ENCODE measurements at places on chromosomes 5 and 9.

DNA sequence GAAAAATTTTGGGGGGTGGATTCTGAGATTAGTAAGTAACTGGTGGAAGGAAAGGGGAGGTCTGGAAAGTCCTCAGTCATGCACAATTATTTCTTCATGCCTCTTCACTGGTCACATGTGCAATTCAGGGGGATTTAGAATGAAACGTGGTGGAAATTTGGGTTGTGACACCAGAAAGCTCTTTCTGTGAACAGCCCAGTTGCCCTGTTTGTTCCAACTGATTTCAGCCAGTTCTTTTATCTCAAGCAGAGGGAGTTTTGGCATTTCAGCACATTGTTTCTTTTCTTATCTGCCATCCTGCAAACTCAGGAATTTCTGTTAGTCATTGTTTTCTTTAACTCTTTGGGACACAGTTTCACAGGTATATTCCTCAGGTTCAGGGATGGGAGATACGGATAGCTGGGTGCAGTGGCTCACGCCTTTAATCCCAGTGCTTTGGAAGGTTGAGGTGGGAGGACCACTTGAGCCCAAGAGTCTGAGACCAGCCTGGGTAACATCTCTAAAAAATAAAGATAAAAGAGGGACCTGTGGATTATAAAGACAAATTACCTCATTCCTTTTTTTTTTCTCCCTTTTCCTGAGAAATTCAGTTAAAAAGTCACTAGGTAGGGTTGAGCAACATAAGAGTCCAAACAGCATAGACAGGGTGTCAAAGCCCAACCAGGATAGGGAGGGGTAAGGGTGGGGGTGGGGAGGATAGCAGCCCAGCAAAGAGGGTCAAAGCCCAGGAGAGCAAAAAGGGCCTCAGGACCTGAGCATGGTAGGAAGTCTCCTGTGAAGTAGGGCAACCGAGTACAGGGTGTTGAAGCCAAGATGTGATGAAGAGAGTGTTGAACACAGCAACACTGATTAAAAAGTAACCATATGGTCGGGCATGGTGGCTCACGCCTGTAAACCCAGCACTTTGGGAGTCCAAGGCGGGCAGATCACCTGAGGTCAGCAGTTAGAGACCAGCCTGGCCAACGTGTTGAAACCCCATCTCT lies 5.4 kb upstream of the B4GALT1 start:
- no peak for DNase-seq

DNA sequence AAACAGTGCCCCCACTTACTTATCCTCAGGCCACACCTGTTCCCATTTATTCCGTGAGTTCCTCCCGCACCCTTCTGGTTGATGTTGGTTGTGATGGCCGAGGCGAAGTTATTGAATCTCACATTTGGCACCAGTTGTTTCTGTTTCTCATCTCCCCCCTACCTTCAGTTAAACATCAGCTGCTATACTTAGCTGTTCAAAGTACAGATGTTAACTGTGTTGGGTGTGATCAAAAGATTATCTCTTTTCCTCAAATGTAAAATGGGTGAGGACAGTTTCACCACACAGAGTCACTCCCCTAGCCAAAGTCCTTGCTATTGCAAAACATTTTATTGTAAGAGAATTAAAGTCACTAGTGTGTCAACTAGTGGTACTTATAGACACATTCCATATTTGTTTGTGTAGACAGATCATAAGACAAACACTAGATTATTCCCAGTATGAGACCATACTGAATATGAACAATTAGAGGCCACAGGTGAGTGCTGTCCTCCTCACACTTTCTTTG lies 43.2 kb upstream of the PRSS3 start:
- DNase-seq: no peak

GRCh38 chr5:56827049-56827448 lies 11.7 kb downstream of the MAP3K1 start:
- no peak for DNase-seq

DNA sequence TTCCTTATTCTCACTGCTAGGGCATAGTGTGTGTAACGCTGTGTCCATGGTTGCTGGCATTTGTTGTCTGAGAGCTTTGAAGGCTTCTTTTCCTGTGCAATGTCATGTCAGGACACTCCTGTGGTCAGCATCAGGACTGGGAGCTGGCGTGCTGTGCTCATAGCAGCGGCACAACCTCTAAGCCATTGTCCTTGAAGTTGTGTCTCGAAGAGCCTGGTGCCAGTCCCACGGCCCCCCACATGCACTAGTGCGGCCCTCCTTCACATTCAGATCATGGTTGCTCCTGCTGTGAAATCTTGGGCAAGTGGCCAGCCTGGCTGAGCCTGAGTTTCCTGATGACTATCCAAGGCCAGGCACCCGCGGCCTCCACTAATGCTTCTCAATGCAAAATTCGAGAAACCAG lies 32.4 kb downstream of the PDZD2 start:
- no peak for DNase-seq

- DNase-seq: no peak
These were observed 102.3 kb downstream of the GLDC start for GRCh38 chr9:6543204-6543603.

DNA sequence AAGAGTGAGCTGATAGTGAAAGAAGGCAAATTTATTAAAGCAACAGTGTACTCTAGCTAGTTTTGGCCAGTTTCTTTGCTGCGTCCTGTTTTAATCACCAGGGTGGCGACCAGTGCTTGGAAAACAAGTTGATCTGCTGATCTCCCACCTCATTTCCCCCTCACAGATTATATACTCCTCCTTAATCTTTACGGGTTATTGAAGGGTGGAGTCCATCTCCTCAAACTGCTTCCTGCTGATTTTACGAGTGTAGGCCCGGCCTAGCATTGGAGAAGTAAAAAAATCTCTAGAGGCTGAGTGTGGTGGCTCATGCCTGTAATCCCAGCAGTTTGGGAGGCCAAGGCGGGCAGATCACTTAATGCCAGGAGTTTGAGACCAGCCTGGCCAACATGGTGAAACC lies 14.0 kb upstream of the CFAP95 start:
- DNase-seq: no peak
